ENCODE measurements at places on chromosomes 7 and 10.

- DNase-seq: no peak
Observed at GRCh38 chr10:69057261-69057950, 30.5 kb upstream of the SRGN start.

DNA sequence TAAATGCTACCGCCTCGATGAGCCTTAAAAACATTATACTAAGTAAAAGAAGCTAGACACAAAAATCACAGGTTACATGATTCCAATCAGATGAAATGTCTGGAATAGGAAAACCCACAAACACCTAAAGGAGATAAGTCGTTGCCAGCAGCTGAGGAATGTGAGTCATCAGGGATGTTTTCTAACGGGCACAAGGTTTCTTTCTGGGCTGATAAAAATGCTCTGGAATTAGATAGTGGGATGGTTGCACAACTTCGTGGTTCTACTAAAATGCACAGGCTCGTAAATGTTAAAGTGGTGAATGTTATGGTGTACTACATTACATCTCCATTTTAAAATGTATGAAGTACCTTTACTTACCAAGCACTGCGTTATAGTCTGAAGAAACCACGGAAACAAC lies 9.7 kb downstream of the ABLIM1 start:
- DNase-seq: no peak

GRCh38 chr7:497346-497745 lies 22.3 kb downstream of the PDGFA start:
- no peak for DNase-seq

GRCh38 chr7:121447243-121447910 lies 51.3 kb upstream of the FAM3C start:
- DNase-seq: no peak

DNA sequence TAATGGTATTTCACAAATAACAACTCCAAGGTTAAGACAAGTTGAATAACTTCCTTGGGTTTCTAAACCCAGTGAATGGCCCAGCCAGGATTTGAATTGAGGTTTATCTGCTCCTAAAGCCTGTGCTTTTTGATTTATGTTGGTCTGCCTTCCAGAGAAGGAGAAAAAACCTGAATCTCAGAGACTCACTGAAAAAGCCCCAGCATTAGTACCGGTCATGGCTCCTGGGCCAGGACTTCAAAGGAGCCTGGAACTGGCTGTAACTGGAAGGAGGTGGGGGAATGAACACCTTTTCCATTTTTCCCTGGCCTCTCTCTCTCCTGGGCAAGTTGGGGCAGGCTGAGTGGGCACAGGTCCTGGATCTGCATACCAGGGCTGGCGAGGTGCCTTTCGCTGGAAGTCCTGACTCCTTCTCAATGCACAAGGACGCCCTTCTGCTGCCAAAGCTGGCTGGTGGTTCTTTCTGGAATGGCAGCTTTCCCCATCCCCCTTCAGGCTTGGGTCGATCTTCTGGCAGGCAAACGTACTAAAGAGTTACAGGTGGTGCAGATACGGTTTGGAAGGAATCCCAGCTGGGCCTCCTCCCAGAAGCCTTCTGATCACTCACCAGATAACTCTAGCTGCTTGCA lies 268.2 kb downstream of the PTEN start:
- DNase-seq: peak; percentile 96

GRCh38 chr10:88127269-88127668 lies 263.8 kb downstream of the PTEN start:
- no peak for DNase-seq

GRCh38 chr7:147014286-147014955 lies 897.8 kb downstream of the CNTNAP2 start:
- DNase-seq: no peak

DNA sequence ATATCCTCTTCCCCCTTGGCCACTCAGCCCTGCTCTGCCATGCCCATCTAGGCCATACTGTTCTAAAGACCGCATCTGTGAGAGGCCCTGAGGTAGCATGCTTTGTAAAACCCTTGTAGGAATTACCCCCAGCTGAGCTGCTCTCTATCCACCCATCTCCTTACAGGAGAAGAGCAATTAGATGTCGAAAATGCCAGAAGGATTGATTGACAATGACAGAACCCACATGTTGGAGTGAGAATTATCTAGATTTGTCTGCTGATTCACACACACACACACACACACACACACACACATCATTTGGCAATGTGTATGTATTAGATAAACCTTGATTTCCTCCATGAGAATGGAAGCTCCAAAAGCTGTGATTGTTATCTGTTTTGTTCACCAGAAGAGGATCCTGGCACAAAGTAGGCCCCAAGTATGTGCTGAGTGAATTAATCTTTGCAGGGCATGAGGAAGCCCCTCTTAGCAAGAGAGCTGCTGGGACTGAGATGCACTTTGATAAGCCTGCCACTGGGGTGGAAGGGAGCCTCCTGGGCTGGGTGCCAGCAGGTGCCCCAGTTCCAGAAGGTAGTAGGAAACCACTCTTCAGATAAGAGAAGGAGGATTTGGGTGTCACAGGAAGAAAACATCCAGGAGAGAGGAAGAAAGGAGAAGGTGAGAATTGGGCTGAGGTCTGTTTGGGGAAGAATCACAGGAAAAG lies 187.5 kb upstream of the ADO start:
- no peak for DNase-seq

DNA sequence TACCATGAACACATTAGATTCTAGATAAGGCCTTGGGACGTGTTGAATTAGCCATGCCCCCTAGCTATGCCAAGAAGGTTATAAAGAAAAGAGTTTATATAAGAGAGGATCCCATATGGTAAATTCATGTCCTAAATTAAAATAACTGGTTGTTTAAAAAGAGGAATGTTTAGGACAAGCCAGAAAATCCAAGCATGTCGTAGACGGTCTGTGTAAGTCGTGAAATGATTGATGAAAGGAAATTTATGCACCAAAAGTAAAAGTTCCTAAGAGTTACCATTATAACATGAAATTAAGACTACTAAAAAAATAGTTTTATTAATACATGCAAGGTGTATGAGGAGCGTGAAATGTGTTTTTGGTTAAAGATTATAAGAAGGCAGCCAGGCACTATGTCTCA lies 624.9 kb downstream of the ARL4A start:
- no peak for DNase-seq

GRCh38 chr10:61096056-61096455 lies 152.1 kb upstream of the RHOBTB1 start:
- DNase-seq: no peak

- DNase-seq: no peak
Observed at GRCh38 chr10:32446536-32447406, 831 bp downstream of the CCDC7 start.

DNA sequence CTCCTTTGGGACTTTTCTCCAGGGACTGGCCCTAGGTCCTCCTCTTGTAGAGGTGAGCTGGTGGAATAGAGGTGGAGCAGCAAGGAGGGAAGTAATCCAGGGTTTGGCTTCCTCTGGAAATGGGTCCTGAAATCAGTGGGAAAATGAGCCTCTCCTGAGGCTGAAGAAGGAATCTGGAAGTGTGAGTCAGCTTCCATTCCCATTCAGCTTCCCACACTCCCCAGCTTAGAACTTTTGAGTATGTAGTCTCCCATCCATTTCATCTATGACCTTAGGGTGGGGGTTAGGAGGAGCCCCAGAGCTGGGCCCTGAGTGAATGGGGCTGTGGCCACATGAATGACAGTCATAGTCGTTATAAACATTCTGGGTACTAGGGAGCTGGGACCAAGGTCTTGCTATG lies 17.7 kb downstream of the LDB1 start:
- DNase-seq: no peak

DNA sequence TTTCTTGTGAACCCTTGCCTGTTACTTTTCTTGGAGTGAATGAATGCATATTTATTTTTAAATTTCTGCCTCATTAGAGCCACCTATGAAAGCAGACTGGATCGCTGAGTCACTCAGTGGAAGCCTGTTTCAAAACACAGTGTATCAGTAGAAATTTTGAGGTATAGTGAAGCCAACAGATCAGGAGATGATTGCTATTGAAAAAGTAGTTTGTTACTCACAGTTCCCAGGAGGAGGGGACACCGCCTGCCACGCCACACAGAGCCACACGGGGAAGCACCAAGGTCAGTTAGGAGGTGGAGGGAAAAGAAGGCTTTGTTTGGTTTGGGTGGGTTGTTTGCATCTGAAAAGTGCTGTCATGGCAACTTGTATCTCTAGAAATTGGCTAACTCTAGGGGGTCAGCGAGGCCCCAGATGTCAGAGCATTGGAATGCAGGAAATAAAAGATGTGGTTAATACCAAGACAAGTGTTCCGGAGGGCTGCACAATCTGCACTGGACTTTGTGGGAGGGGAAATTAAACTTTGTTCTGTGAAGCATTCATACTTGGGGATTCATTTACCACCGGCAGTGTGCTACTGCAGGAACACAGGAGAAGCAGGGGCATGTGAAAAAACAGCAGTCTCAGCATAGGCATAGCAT lies 106.4 kb upstream of the SDK1 start:
- DNase-seq: no peak

GRCh38 chr7:140033779-140034363 lies 28.9 kb downstream of the PARP12 start:
- no peak for DNase-seq
